ENCODE measurements at places on chromosomes 4 and X. TPM values are rescaled to one million over a fixed set of nuclear protein-coding genes. Genes with fewer than 3 reads are reported as not detected.
A peak's percentile ranks its signal among the peaks of the same experiment; 100 is the strongest.

EDNRA gene
- 29.8 TPM for total RNA-seq

JADE1 gene
- total RNA-seq, result 46.1 TPM

BTK gene
- 5.2 TPM for total RNA-seq

SOX3 gene
- total RNA-seq, result not detected

SPIN2B gene
- 9.4 TPM for total RNA-seq

AMOT gene
- total RNA-seq, result 12.9 TPM

XIAP gene
- 38.2 TPM for total RNA-seq

SORBS2 gene
- total RNA-seq, result 166 TPM

AKAP4 gene
- not detected for total RNA-seq

GPC3 gene
- 11.3 TPM for total RNA-seq

NEUROG2 gene
- total RNA-seq, result not detected

PROM1 gene
- 0.43 TPM for total RNA-seq

DNA sequence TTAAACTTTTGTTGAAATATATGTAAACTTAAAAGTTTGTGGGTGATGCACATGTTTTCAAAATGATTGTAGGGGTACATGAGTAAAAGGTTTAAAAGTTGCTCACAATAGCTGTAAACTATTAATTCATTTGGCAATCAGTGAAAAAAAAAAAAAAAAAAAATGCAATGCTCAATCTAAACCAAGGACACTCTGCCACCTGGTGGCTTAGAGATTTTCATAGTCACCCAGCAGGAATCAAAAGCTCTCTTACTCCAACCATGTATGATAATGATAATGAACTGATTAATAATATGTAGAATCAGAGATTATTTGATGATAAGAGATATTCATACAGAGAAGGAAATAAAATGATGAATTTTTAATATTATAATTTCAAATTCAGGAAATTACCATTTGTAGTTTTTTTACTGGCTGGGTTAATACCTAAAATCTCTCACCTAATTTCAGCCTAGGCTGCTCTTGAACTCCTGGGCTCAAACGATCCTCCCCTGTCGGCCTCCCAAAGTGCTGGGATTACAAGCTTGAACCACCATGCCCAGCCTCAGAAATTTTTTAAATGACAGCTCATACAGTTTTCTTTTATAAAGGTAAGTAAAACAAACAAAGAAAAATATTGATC is 46.9 kb upstream of the SLC25A4 start:
- DNase-seq, result no peak

GRCh38 chr4:150986085-150986484 is 29.0 kb downstream of the LRBA start:
- DNase-seq, result no peak

GRCh38 chrX:85391185-85391877 is 11.9 kb upstream of the POF1B start:
- no peak for DNase-seq

GRCh38 chrX:13742397-13743176 is 8.0 kb downstream of the OFD1 start:
- no peak for DNase-seq

DNA sequence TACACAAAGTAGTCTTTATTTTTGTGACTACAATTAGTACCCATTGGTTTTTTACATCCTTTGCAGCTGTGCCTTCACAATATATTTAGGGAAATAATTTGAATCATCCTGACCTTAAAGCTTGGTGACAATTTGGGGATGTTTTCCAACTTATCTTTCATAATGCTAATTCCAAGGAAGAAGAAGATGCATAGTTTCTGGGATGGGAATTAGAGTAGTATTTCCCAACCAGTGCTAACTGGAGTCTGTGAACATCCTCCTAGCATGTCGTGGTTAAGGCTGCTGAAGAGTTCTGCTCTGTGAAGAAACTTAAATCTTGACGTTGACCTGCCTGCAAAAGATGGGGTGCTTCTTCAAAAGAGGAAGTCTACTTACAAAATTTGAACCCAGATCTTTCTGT is 173.5 kb downstream of the ANK2 start:
- DNase-seq, result no peak

GRCh38 chrX:129490330-129490729 is 33.0 kb downstream of the SMARCA1 start:
- DNase-seq, result no peak

DNA sequence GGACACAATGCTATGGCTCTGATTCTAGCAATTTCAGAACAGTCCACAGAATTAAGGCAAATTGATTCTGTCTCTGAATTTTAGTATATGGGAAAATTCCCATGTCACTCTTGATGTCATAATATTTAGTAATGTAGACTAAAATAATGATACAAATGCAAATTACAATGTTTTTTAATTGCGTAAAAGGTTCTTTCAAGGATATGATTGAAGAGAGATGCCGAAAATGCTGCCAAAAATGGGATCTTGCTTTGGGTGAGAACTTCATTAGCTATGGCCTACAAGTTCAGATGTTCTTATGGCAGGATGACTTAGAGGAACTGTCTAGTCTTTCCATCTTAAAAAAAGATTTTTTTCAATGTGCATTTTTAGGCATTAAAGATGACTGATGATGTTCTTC is 170.6 kb downstream of the TMA16 start:
- DNase-seq, result no peak

DNA sequence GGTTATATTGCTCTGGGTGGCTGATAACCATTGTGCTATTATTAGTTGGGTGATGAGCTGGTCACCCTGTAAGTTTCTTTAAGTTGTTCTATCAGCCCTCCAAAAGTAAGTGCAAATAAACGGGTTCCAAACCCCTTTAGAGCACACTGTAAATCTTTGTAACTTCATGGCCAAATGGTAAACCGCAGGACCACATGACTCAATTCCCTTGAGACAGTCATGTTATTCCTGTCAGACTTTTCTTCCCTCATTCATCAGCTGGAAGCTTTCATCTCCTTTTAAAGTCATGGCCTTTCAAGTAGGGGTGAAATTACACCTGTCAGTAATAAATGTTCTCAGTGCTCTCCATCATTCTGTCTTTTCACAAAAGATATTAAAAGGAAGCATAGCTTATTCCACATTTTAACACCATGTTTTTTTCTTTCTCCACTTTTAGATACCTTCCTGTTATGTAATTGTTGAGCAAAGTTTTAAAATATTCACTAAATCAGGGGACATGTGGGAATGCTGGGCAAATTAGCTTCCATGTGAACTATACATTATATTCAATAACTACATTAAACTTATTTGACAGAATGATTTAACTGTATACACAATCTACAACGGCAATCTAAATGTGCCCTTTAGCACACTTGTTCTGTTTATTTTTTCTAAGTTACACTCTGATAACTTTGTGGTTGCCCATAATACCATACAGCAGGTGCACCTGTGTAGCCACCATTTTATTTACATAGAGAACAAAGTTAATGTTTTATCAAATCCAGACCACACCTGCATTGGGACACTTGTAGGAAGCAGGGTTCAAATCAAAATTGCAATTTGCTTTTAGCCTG is 275.5 kb downstream of the CFAP299 start:
- no peak for DNase-seq

GRCh38 chrX:114272096-114272686 is 311.7 kb upstream of the HTR2C start:
- no peak for DNase-seq

- no peak for DNase-seq
Measured at GRCh38 chrX:150753357-150753756, 60.2 kb downstream of the MTMR1 start.

DNA sequence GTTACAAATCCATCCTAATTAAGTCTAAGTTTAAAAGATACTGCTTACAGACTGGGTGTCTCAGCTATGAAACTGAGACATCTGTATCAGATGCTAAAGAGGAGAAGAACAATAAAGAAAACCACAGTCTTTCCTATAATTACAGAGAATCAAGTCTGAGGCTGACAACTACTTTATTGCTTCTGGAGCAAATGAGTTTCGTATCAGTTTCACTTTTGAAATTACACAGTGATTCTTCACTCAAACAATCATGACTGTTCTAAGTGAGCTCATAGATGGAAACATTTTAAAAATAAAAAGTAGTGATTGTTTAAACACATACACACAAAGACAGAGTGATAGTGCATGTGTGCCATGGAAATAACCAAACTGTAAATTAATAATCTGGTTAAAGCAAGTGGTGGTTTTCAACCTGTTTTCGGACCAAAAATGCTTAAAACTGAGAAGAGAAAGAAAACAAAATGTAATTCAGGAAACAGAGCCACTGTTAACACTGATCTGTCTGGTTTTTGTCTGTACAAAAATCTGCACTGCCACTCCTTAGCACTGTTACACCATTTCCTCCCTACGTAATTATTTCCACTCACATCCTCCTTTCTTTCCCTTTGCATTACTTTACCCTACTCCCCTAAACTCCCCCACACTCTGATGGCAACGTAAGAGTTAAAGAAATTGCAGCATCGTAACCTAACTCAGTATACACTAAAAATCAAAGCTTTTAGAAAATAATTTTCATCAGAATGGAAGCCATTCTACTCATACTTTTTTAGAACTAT is 12.5 kb downstream of the RFC1 start:
- DNase-seq, result no peak

DNA sequence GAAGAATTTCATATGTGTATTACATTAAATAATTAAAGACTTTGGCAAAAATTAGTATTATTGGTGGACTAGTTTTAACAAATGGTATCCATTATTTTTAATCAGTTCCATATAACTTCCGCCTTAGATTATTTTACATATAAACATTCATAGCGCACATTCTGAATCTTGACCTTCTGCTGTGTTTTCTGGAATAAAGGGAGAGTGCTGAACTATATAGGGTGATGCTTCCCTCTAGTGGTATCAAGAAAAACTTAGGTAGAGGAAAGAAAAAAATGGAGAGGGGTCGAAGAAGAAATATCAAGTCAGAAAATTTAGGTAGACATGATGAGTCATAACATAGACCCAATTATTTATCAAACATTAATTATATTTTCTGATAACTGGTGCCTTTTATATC is 155.6 kb upstream of the PACRGL start:
- no peak for DNase-seq

GRCh38 chr4:7705062-7705461 is 234.6 kb downstream of the AFAP1 start:
- no peak for DNase-seq

- peak; percentile 89 for DNase-seq
Measured at GRCh38 chr4:57110640-57111511, 691 bp upstream of the IGFBP7 start.

DNA sequence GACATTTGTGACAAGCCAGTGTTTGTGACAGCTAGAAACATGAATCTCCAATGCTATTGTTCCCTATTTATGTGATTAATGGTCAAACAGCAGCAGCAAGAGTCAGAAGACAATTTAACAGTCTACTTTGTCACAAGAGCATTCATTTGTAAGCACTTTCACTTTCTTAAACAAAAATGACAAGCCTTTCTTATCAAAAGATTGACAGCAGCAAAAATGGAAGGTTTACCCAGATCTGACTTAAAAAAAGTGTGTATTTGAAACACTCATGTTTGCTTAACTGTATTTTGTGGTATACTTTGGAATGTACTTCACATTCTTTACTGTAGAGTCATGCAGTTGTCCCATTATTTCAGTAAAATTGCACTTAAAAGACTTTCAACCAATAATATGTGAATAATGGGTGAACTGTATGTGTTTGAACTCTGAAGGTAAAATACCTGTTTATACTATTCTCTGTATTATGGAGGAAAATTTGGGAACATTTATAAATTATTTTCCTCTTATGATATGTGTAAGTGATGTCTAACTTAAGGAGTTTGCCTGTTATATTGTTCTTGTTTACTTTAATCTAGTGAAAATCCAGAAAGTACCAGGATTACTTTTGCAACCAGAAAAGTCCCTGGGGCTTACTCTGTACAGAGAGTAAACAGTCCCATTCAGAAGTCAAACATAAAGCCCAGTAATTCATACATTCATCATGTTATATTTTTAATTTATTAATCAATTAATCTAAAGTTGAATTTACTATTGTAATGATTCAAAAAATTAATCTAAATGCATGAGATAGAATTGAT is 314.9 kb upstream of the TRAM1L1 start:
- DNase-seq, result no peak

- no peak for DNase-seq
Measured at GRCh38 chrX:40988100-40988499, 97.1 kb upstream of the USP9X start.

GRCh38 chrX:51336584-51336983 is 4.0 kb downstream of the NUDT10 start:
- DNase-seq, result no peak

GRCh38 chrX:8139716-8140115 is 31.4 kb downstream of the VCX2 start:
- DNase-seq, result no peak

GRCh38 chr4:88219099-88219498 is 60.7 kb upstream of the ABCG2 start:
- DNase-seq, result no peak

GRCh38 chr4:89829470-89830138 is 7.4 kb downstream of the SNCA start:
- no peak for DNase-seq

DNA sequence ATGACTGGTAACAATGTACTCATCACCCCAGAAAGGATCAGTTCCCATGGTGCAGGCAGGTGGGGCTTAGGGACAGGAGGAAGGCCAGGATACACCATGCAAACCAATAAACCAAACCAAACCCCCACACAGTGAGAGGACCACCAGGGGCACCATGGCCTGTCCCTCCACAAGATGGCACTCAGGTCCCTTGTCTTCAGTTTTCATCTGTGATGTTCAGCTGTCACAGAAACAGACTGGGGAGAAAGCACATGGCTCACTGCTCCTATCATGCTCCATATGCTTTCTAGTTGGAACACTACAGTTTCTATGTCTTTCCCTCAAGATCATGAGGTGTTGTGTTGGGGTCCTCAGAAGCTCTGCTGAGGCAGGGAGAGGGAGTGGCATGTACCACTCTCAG is 10.1 kb downstream of the HS3ST1 start:
- no peak for DNase-seq

DNA sequence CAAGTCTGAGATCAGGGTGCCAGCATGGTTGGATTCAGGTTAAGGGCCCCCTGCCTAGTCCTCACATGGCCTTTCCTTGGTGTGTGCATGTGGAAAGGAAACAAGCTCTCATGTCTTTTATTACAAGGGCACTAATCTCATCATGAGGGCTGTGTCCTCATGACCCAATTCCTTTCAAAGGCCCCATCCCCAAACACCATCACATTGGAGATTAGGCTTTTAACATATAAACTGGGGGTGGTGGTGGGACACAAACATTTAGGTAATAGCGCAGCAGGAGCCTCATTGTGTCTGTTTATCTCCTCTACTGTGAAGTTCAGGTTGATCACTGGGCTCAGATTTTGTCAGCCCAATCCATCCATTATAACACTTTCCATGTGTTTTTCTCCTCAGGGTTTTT is 41.0 kb downstream of the BEX3 start:
- no peak for DNase-seq

GRCh38 chr4:152485726-152486276 is 50.1 kb downstream of the FBXW7 start:
- no peak for DNase-seq

DNA sequence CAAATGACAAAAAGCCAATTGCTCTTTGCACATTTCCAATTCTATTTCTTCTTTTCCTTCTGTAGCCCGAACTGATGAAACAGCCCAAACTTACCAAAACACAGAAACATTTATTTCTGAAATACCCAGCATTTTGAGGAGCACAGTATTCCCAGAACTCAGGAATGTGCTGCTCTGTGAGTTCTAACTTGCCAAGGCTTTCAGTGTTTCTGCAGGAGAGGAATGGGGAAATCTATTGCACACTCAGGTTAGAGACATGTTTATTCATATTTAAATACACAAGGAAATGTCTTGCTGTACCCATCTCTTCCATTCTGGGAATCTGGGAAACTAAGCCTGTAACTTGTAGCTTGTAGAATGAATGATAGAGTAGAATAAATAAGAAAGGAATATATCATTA is 10.7 kb downstream of the TMPRSS11D start:
- no peak for DNase-seq

- DNase-seq, result no peak
Measured at GRCh38 chr4:118989098-118990080, 100.7 kb downstream of the SYNPO2 start.

GRCh38 chr4:24172406-24172805 is 282.6 kb upstream of the PPARGC1A start:
- DNase-seq, result no peak
